Spinal cord (tissue), 10 donors: ENCODE measurements at places on chromosomes 13 and 19. TPM values are rescaled to one million over a fixed set of nuclear protein-coding genes. Genes with fewer than 3 reads are reported as not detected.

Gene NCR1
- total RNA-seq = 0.17 TPM

Gene N4BP2L1
- total RNA-seq = 23.4 TPM

Gene IZUMO2
- total RNA-seq = not detected

Gene KLK5
- total RNA-seq = 0.79 TPM

Gene PNMA8B
- 17.7 TPM for total RNA-seq

Gene TMEM145
- total RNA-seq = 11.5 TPM

Gene LRRC63
- 0.79 TPM for total RNA-seq

Gene CYP4F12
- 2.2 TPM for total RNA-seq

Gene KLK4
- total RNA-seq = not detected

Gene ZNF8
- 12.0 TPM for total RNA-seq

Gene PEG3
- total RNA-seq = 444 TPM

Gene GFY
- not detected for total RNA-seq

Gene ZNF491
- 13.9 TPM for total RNA-seq

Gene METTL21C
- total RNA-seq = 0.39 TPM

Gene LHFPL6
- 190 TPM for total RNA-seq

Gene TEX26
- 2.6 TPM for total RNA-seq

Gene TEX29
- 0.61 TPM for total RNA-seq

Gene ZNF701
- 17.7 TPM for total RNA-seq

Gene TTC9B
- total RNA-seq = 34.2 TPM

Gene NLRP4
- total RNA-seq = not detected

Gene HIF3A
- 16.9 TPM for total RNA-seq

Gene USHBP1
- 2.1 TPM for total RNA-seq

Gene ZNF610
- 11.4 TPM for total RNA-seq

Gene OVOL3
- not detected for total RNA-seq

Gene TSHZ3
- total RNA-seq = 10.9 TPM

Gene GJB2
- 343 TPM for total RNA-seq

Gene FXYD3
- total RNA-seq = 2.6 TPM
